ENCODE measurements at places on chromosomes 1 and 21. TPM values are rescaled to one million over a fixed set of nuclear protein-coding genes. Genes with fewer than 3 reads are reported as not detected.
A peak's percentile ranks its signal among the peaks of the same experiment; 100 is the strongest.

S100A12 gene
- total RNA-seq, result not detected

GRCh38 chr1:235725434-235725833 lies 75.8 kb upstream of the GNG4 start:
- no peak for DNase-seq

DNA sequence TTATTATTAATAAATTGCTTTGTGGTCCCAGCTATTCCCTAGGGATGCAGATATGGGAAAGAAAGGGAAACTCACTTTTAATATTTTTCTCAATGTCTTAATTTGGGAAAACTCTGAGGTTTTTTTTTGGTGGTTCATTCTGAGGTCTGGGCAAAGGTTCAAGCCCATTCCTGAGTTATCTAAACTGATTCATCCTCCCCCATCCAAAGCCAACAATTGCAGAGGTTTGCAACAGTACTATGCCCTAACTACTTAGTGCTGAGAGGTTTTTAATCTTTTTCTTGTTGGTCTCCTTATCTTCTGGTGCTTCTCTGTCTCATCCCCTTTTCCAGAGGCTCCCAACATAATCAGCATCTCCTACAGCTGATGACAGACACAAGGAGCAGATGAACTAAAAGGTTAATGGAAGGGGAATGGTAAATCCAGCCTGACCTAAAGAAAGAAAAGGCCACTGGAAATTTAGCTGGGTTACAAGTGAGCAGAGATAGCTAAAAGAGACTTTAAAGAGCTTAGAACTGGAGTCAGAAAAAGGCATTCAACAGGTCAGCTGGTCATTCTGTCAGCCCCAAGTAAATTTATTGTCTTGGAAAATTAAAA lies 390.4 kb downstream of the TGFB2 start:
- DNase-seq, result no peak

DNA sequence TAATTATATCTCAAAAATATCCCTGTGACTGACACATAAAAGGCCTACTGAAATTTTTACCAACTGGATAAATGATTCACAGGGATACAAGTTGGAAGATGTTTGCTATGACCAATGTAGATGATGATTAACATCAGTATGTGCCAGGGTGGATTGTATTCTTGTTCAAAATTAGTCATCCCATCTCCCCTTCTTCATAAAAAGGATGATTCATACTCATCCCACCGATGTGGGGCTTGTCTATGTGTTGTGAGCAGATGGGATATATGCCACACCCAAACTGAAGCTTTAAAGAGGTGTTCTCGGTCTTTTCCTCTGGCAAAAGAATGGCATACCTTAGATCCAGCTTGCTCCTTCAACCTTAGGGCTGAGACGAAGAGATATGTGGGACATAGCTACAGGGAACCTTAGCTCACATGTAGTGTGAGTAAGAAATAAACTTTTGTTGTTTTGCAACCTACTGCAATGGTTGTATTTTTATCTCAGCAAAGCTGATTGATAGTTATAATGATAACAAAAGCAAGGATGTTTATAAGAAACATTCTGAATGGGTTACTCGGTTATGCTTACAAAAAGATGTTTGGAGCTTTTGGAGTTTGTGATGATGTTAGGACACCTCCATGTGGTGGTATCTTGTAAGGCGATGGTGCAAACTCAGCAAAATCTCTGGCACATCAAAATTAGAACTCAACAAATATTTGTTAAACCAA lies 29.4 kb downstream of the SPATA17 start:
- DNase-seq, result no peak

PSMB4 gene
- 425 TPM for total RNA-seq

GRCh38 chr1:106181866-106182265 lies 874.6 kb upstream of the PRMT6 start:
- no peak for DNase-seq

VWA5B1 gene
- total RNA-seq, result 0.31 TPM

- DNase-seq, result no peak
Measured at GRCh38 chr1:232357416-232357815, 272.5 kb downstream of the SIPA1L2 start.

POGK gene
- 52.3 TPM for total RNA-seq

- DNase-seq, result no peak
Measured at GRCh38 chr1:3078430-3078861, 9.4 kb downstream of the PRDM16 start.

- no peak for DNase-seq
Measured at GRCh38 chr1:186325239-186325638, 49.8 kb downstream of the TPR start.

CLCA1 gene
- total RNA-seq, result not detected

DNA sequence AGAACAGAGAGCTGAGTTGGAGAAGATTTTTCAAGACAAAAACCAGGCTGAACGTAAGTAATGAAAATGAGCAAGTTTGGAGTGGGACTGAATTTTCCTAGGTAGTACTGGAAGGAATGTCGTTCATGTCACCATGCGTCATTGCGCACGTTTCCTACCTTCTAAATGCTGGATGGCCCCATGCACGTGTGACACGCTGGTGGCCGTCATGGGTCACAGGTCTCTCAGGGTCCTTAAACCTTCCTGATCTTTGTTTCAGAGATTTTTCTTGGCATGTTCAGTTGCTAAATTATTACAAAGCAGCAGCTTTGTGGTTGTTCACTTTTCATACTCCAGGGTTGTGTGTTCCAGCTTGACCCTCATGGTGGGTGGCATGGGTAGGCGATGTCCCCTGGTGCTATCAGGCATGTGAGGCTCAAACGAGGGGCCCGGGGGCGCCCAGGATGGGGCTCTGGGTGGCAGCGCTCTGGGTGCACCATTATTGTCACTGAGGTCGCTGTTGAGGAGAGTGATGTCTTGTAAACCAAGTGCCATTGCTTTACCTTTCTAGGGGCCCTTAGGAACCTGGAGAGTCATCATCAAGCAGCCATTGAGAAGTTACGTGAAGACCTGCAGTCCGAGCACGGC lies 25.3 kb downstream of the PCNT start:
- no peak for DNase-seq

TOE1 gene
- 54.9 TPM for total RNA-seq

DNA sequence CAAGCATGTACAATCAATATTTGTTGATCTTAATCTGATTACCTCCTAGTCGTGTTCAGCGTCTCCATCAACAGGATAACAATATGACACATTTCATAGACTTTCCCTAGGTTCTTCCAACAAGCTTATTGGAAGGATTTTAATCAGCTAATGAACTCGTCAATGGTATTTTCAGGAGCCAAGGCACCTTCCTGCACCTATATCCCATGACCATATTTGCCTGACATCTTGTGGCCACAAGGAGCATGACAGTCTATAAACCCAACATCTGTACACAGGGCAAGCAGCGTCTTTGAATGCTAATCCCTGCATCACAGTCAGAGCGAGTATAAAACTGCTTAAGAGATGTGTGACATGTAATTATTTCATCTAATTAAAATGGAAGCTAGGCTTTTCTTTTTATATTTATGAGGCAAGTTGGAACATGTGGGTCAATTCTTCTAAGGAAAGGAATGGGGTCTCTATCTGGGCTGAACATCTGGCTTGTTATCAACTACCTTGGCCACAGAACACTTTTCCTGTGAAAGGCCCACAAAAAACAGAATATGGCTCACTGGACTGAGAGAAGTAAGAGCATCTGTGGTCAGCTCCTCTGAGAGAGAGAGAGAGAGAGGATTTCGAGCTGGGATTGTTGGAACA lies 388.8 kb downstream of the NTNG1 start:
- peak; percentile 4 for DNase-seq

- no peak for DNase-seq
Measured at GRCh38 chr1:160163615-160164014, 12.2 kb downstream of the ATP1A4 start.

HOOK1 gene
- total RNA-seq, result 14.0 TPM

FAM110D gene
- total RNA-seq, result not detected

RIPK4 gene
- total RNA-seq, result 0.62 TPM

NEK2 gene
- 24.2 TPM for total RNA-seq

KRTAP12-2 gene
- total RNA-seq, result not detected

DNA sequence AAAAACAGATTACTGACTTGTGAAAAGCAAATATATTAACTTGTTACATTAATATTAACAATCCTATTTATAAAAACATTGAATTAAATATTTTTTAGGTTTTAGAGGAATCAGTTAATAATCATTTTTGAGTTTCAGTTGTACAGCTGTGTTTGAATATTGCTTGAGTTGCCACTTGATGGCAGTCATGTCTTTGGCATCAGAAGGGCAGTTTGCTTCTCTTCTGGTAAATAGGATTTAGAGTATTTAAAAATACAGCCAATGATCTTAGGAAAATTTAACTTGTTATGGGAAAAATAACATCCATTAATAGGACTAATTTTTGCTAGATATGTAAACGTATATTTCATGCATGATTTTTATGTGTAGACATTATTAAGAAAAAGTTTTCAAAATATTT lies 234.1 kb downstream of the NCAM2 start:
- DNase-seq, result no peak

DNA sequence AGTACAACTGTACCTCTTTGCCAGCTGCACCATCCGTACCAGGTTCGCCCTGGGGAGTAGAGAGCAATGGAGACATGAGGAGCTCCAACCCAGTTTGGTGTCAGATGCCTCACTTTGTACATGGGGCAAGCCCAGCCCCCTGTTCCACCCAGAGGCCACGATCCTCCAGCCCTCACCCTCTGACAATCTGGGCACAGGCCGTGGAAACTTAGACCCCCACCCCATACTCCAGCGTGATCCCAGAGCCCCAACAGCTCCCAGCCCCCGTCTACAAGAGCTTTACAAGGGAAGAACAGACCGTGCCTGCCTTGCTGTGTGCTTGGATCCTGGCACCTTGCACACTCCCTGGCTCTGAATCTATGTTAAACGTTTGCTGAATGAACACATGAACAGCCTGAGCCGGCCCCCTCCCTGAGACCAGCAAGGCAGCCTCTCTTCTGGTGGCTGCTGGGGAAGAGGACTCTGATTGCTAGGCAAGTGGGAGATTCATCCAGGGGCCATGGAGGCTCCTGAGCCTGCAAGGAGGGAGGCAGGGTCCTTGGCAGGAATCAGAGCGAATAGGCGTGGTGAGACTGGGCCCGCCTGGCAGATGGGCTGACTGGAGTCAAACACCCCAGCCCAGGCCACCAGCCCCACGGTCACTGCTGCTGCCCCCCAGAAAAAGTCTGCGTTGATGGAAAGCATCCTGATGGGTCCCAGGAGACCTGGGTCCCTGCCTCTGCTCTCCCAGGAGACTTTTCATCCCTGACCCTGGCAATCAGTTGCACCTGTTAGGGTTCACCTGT lies 12.5 kb upstream of the PEF1 start:
- DNase-seq, result no peak

- DNase-seq, result peak; percentile 36
Measured at GRCh38 chr1:83508485-83509151, 490.3 kb downstream of the TTLL7 start.

DNA sequence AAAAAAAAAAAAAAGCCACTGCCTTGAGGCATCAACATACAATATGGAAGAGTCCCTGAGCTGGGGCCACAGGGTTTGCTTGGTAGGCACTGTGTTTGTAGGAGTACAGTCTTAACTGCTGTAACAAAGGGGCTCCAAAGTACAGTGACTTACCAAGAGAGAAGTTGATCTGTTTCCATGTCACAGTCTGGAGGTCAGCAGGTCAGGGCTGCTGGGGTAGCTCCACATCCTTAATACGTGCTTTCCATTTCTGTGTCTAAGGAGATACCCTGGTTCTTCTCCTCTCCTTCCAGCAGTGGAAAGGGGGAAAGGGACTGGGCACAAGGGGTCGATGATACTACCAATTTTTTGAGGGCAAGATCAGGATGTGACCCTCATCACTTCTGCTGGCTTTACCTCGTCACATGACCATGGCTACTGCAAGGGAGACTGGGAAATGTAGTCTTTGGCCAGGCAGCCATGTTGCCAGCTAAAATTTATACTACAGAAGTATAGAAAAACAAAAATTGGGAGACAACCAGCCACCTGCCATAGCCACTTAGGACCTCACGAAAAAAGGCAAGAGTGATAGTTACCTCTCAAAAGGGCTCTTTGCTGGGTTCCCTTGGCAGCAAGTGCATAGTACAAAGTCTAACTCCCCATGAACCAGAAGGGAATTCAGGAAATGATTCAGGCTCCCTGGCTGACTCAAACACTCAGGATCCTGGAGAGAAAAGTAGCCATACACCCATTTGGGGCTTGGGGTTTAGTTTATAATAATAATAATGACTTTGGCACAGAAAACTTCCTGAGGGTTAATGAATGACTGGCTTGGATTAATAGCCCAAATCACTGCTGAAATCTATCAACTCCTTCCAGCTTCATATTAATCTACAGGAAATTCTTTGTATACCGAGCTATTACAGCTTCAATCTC lies 52.7 kb upstream of the ATP5PO start:
- DNase-seq, result no peak

PRKAA2 gene
- total RNA-seq, result 0.02 TPM

RASAL2 gene
- total RNA-seq, result not detected

MATN1 gene
- total RNA-seq, result 1.5 TPM

DNA sequence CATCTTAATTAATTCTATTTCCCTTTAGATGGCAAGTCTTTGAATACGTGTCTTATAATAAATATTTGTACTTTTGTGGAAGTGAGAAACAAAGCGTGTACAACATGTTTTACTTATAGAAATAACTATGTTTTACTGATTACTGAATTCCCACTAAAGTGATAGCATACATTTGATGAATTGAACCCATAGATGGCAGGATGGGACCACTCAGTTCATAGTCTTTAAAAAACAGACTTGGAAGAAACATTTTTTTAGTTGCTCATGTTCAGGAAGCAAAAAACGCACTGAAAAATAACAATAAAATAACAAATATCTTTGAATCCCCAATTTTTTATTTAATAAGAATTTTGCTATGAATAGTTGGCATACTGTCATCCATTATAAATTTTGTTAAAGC lies 507.1 kb upstream of the ZRANB2 start:
- DNase-seq, result no peak

DNA sequence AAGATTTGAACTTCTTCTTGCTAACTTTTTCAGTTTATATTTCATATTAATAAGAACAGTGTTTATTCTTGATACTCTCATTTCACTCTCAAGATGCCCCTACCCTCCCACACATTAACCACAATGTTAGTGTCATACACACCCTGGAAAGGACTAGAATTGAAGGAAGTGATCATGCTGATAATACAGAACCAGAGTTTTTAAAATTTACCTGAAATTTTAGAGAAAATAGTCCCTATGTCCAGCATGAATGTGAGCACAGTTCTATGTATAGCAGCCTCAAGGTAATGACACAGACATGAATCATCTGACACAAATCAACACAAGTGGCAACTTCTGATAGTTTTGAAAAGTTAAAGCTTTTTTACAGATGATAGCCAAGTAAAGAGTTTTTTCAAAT lies 26.0 kb downstream of the RGS1 start:
- no peak for DNase-seq

- DNase-seq, result no peak
Measured at GRCh38 chr1:17553975-17554700, 14.6 kb downstream of the ARHGEF10L start.

GRCh38 chr1:96296991-96297390 lies 424.6 kb upstream of the PTBP2 start:
- DNase-seq, result no peak

DNA sequence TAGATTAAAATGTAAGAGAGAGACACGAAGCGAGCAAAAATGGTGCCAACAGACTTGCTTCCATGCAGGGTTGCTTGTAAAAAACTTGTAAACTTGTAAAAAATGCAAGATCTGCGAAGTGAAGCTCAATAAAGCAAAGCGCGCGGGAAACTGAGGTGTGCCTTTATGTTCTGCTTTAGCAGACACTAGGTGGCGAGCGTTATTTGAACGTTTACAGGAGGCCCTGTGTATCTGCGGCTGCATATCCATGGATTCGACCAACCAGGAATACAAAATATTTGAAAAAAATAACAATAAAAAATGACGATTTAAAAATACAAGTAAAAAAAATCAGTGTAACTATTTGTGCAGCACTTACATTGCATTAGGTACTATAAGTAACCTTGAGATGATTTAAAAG lies 1.5 kb downstream of the UBE2G2 start:
- DNase-seq, result no peak

GRCh38 chr1:179888071-179888470 lies 6.0 kb downstream of the TOR1AIP1 start:
- DNase-seq, result no peak

AGMAT gene
- 25.4 TPM for total RNA-seq

Data from activated naive CD8-positive, alpha-beta T cell treated with anti-CD3 and anti-CD28 coated beads for 36 hours (primary cell).